Activated CD4-positive, CD25-positive, alpha-beta regulatory T cell treated with anti-CD3 and anti-CD28 coated beads, Interleukin-2, amount 50 U/mL, for 24 hours (primary cell): ENCODE measurements at places on chromosomes 5 and 9.

DNA sequence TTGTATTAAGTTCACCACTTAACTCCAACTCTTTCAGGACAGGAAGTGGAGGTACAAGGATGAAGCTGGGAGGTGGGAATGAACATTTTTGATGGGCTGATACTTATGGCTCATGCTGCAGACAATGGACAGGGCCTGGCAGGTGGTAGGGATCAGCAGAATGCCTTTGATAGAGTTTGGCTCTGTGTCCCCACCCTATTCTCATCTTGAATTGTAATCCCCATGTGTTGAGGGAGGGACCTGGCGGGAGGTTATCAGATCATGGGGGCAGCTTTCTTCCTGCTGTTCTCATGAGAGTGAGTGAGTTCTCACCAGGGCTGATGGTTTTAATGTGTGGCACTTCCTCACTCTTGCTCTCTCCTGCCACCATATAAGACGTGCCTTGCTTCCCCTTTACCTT lies 87.3 kb upstream of the PRLR start:
- ATAC-seq: no peak

- no peak for ATAC-seq
Observed at GRCh38 chr5:148615644-148616275, 38.6 kb downstream of the HTR4 start.

- ATAC-seq: no peak
Observed at GRCh38 chr9:110451726-110452125, 114.1 kb upstream of the TXNDC8 start.

DNA sequence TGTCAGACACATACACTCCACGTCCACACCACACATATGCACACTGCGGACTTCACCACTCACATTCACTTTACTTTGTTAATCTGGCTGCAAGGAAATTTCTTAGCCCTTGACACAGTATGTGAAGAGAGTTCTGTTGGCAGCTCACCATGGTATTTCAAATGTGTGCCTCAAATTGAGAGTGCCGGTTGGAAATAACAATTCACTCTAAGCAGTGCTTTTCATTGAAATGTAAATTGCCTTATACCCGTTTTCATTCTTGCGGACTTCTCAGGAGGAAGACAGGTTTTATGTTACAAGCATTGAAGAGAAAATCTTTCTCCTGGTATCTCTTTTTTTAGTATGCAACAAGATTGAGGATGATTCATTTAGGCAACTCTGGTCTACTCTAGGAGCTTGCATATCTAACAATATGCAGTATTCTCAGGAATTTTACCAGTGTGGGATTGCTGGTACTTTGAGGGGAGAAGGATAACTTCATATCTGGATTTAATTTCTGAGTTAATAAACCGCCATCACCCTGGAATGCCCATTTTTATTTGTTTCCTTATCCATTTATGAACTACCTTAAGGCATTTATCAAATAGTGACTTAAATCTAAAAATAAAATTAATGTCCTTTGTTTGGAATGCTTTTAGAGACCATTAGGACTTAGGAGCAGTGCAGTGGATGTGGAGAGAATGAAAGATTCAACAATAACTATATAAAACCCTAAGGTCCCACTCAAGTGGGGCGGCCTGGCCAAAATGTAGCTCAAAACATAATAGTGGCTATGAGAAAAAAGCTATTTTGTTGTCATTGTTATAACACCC lies 87.0 kb downstream of the IQGAP2 start:
- no peak for ATAC-seq

DNA sequence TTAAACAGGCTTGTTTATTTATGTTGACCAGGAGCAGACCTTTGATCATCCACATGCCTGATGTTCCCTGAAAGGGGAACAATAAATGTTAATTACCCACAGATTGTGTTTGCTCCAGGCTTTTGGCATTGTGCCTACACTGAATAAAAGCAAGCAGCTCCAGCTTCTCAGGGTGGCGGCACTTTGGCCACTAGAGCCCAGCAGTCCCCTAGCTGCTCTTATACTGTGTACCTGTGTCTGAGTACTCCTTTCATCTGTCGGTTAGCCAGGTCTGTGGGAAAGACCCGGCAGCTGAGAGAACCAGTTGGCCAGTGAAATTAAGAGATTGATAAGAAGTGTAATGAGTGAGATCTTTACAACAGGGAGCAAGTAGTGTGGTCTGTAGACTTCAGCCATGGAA lies 254.8 kb upstream of the FTMT start:
- ATAC-seq: no peak

GRCh38 chr5:57042524-57042931 lies 90.6 kb upstream of the MIER3 start:
- no peak for ATAC-seq

- no peak for ATAC-seq
Observed at GRCh38 chr5:83145241-83145640, 67.9 kb downstream of the XRCC4 start.

GRCh38 chr5:54304040-54304439 lies 6.3 kb downstream of the ARL15 start:
- ATAC-seq: no peak

GRCh38 chr9:84145031-84145430 lies 164.4 kb downstream of the RMI1 start:
- no peak for ATAC-seq

DNA sequence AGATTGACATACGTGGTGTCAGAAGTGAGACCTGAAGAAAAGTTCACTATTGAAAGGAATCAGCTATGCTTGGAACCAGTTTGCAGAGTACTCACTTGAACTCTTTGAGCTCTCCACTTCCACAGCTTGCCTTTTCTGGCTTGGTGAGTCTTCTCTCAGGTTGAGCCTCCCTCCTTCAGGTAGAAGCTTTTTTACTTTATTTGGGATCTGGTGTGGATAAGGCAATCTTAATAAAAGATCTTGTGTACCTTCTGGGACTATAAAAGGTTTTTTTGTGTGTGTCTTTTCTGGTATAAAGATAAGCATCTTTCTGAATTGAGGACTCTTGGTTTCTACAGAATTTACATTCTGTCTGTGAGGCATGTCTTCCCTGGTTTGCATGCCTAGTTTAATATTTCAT lies 5.4 kb upstream of the CPLANE1 start:
- no peak for ATAC-seq

DNA sequence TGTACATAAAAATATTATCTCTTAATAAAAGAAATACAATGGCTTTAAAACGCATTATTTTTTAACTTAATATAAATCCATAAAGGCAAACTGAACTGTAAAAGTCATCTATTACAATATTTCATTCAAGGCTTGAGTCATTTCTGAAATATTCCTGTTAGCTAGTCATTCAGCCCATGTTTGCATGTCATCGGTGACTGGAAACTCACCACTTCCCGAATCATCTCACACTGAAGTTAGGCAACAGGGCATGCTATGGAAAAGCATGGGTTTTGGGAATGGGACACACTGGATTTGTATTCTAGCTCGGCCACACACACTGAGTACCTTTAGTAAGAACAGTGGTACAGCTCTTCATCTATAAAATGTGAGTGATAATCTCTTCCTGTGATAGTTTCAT lies 691.1 kb upstream of the C9orf72 start:
- no peak for ATAC-seq

GRCh38 chr9:98021306-98022040 lies 35.1 kb upstream of the NANS start:
- no peak for ATAC-seq

GRCh38 chr9:5614192-5614591 lies 14.7 kb upstream of the RIC1 start:
- ATAC-seq: no peak

DNA sequence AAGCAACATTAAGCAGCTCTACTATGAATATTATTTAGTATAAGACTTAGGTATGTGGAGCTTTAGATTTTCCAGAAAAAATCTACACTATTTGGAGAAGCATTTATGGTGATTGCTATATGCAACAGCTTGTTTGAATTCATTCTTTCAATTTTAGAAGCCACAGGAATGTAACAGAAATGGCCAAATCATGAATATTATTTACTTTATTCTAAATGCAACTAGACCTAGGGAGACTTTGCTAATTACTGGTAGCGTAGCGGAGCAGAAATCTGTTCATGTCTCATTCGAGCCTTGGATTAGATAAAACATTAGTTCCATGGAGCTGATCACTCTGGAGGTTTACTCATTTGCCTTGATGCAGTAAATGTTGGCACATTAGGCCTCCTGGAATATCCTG lies 290.2 kb downstream of the ZNF608 start:
- no peak for ATAC-seq

DNA sequence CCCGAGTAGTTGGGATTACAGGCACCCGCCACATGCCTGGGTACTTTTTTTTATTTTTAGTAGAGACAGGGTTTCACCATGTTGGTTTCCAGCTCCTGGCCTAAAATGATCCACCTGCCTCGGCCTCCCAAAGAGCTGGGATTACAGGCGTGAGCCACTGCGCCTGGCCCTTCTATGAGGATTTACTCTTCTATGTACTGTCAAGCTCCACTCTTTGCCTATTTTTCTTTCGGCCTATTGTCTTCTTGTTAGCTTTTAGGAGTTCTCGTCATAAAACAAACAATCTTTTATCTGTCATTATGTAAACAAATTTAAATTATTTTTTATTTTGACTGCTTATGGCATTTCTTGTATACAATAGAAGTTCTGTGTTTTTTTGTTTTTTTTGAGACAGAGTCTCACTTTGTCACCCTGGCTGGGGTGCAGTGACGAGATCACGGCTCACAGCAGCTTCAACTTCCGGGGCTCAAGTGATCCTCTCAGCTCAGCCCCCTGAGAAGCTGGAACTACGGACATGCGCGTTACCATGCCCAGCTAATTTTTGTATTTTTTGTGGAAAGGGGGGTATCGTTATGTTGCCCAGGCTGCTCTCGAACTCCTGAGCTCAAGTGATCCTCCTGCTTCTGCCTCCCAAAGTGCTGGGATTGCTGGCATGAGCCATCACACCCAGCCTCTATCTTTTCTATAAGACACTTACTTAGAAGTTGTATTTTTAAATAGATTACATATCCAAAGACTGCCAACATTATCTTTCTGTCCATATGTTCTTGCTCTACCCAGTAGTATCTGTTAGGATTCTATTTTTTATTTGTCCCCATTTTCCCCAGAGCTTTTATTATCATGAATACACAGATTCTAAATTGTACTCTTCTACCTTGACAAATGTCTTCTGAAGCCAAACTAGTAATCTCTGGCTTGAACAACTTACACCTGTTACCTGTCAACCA lies 29.2 kb downstream of the CSNK1A1 start:
- ATAC-seq: no peak

DNA sequence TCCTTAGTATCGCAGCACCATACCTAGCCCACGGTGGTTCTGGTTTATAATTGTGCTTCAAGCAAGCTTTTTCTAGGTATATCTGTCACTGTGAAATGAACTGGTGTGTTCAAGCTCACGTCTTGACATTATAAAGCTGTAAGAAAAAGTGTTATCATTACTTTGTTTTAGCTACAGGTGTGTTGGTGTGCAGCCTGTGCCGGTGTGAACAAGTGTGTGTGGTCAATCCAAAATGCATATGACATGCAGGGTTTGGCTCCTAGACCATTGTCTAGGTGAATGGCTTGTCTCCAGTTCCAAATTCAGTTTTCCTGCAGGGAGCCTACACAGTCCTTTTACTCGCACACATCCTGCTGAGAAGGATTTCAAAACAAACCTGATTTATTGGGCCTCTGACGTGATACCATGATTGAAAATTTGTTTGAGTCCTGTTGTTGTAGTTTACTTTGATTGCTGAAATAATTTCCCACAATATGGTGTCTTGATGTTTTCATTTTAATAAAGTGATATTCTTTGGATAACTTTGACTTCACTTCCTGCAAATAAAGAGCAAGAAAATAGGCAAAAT lies 3.7 kb downstream of the LSM11 start:
- ATAC-seq: no peak

DNA sequence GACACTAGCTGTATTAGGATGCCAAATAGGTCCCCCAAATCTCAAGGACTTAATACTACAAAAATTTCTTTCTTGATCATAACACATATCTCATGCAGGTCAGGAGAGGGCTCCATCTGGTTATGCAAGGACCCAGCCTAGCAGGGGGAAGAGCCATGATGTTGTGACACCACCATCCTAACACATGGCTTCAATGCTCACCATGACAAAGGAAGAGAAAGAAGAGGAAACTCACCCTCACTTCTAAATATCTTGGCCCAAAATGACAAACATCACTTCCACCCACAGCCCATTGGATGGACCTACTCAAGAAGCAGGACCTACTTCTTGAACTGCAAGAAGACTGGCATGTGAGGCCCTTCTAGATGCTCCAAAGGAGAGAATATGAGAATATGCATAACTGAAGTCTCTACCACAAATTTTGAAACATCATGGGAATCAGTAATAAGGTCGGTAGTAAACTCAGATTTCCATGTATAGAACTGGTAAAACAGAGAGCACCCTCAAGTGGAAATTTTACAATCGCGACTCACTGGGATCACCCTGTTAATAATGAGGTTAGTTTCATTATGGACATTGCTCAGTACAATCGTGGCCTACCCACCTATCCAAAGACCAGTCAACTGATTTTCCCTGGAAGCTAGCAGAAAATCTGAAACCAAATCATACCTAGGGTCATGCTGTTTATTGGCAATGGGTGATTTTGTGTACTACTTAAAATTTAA lies 308.2 kb downstream of the ACTL7B start:
- ATAC-seq: no peak

- ATAC-seq: no peak
Observed at GRCh38 chr5:56520986-56521730, 288.0 kb upstream of the ANKRD55 start.

DNA sequence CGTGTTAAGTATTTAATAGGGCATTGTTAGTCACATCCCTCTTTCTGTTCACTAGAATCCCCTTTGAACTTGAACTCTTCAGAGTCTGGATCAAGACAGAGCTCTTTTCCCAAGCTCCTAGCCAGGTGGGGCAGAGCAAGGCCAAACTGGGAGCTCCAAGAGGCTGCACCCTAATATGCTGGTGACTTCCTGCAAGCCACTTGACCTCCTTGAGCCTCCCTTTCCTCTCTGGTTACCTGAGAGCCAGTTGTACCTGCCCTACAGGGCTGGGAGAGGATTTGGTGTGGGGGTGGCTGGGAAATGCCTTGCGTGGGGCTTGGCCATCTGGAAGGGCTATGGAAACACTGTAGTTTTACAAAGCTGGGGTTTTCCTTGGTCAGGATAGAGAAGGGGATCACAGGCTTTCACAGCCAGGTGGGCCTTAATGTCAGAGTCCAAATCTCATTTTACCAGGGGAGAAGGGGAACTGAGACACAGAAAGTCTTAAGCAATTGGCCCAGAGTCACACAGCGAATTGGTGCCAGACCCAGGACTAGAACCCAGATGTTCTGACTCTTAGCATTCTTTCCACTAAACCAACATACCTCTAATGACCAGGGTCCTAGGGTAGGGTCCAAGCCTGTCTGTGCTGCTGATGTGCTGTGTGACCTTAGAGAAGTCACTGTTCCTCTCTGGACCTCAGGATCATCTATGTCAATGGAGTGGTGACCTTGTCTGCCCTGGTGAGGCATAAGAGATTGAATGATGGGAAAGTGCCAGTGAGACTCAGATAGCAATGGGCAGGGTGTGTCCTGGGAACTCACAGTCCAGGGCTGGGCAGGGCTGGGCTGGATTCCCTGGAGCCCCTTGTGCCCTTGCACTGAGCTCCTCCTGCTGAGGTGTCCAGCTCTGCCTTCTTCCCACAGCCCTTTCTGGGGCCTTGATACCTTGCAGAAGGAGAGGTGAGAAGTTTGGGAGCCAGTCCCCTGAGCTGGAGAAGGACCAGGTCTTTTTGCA lies 35.8 kb downstream of the GSN start:
- no peak for ATAC-seq

- ATAC-seq: no peak
Observed at GRCh38 chr5:137563646-137564397, 64.7 kb upstream of the SPOCK1 start.
